ENCODE measurements at places on chromosomes 3 and 15.

- no peak for ATAC-seq
Measured at GRCh38 chr3:120858521-120858920, 49.5 kb upstream of the STXBP5L start.

GRCh38 chr3:173301647-173302046 is 95.9 kb upstream of the NLGN1 start:
- no peak for ATAC-seq

GRCh38 chr15:59166166-59166565 is 40.5 kb upstream of the LDHAL6B start:
- ATAC-seq, result no peak

DNA sequence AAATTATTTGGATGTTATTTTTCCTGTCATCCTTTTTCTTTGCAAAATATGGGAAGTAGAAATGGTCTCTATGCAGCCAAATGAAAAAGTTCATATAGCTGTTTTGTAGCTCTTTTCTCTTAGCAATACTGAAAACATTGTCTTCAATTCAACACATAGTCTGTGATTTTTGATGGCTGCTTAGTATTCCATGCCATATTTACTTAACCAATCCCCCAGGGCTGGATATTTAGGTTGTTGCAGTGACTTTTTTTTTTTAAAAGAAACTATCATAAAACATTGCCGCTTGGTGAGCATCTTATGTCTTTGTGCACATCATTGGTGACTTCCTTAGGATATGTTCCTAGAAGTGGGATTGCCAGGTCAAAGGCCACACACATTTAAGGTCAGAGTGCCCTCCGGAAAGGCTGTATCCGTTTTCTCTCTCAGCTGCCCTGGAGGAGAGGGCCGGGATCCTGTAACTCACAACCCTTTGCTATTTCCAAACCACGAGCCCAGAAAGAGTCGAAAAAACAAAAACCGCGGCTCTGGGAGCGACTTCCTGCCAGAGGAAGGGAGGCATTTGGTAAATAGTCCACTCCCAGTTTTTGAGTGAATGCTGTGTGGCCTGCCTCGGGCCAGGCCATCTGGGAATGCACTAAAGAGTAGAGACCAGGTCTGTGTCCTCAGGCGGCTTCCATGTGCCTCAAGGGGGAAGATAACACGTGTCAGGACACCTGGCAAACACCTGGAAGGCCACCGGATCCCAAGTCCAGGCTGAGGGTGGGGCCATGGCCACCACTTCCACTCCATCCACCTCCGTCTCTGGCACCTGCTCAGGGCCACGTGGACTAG is 41.9 kb downstream of the SMAD6 start:
- no peak for ATAC-seq

DNA sequence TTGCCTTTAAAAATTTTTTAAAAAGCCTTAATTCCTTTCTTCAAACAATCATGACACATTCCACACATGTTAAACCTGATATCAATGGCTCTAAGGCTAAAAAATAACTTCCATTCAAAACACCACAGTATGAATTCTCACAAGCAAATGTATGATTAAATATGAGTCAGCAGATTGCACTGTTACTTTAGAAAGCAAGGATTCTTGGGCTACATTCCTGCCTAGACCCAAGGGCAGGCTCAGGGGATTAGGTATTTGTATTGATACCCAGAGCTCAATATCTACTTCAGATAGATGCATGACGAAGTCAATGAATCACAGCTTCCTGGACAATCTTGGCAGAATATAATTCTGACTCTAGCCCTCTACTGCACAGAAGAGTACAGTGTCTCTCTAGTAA is 65.7 kb downstream of the RARB start:
- ATAC-seq, result no peak

DNA sequence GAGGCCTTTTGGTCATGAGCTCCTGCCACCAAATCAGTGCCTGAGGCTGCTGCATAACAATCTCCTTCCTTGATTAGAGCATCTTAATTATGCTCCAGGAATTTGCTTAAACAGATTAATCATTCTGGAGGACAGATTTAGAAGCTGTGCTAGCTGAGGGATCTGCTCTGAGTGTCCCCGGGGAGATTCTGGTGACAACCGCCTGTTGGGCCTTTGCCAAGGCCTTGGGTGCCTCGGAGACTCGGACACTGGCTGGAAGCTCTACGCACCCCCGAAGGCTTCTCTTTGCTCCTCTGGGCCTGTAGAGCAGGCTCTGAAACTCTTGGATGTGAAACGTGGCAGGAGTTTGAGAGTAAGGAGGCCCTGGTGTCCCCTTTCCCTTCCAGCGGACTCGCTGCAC is 264.1 kb downstream of the CD47 start:
- no peak for ATAC-seq

GRCh38 chr15:73602992-73603391 is 30.2 kb downstream of the NPTN start:
- no peak for ATAC-seq

GRCh38 chr3:124966521-124967445 is 32.2 kb upstream of the MUC13 start:
- ATAC-seq, result no peak

DNA sequence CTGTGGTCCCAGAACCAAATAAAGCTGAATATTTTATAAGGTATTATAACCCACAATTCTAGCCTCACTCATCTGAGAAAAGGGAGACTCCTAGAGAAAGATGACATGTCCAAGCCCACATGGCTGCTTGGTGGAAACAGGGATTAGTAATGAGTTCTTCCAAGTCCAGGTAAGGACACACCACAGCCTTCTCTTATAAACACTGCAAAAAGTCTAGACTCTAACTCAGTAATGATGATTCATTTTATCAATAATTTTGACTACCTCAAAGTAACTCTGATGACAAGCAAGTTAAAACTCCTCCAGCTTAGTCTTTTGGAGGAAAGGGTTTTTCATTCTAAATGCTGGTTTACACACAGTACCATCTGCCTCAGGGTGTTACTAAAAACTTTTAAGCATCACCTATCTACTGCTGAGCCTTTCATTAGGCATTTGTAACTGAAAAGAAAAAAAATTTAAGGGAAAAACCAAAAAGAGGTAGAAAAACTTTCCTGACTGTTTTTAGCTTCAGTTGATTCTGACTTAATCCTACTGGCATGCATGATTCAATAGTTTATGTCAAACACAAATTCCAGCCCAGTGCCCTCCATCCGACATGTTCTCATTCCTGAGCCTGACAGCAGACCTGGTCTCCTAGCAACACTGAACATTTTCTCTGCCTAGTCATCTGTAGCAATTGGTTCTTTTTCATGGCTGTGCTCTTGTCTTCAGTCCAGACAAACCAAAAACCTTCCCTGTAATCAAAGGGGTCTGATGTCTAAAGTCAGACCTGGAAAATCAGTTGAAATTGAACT is 43.9 kb downstream of the P3H2 start:
- no peak for ATAC-seq

- ATAC-seq, result no peak
Measured at GRCh38 chr3:160945336-160945735, 159.8 kb downstream of the B3GALNT1 start.

- no peak for ATAC-seq
Measured at GRCh38 chr15:61584410-61584809, 355.3 kb upstream of the RORA start.

DNA sequence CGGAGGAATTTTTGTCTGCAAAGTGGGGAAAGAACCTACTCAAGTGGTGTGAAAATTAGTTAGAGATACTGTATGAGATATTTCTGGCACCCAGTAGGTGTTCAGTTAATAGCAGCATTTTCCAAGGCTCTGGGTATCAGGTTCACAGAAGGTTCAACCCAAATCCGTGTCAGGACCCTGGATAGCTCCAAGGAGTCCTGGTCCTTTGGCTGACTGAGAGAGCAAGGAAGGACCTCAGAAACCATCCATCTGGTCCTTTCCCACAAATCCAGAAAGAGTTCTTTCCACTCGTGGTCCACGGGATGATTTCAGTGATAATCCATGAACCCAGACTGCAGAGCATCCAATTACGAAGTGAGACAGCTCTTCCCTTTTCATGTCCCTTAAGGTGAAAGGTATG is 51.4 kb downstream of the SLC6A11 start:
- ATAC-seq, result no peak

GRCh38 chr15:38349251-38349650 is 96.6 kb downstream of the SPRED1 start:
- ATAC-seq, result no peak

DNA sequence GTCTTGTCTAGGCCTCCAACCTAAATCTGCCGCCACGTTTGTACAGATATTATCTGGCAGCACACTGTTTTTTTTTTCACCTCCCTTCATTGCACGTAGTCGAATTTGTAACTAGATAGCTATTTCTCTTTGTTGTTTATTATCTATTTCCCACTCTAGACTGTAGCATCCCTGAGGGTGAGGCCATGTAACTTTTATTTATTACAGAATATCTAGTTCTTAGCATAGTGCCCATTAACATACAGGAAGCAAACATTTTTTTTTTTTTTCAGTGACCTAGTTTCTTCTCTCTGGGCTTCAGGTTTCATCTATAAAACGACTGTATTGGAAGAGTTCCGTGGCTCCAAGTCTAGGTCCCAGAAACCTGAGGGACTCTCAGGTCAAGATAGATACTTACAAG is 354.3 kb downstream of the FGF12 start:
- no peak for ATAC-seq

GRCh38 chr3:158074591-158074990 is 31.6 kb downstream of the SHOX2 start:
- no peak for ATAC-seq

- no peak for ATAC-seq
Measured at GRCh38 chr3:39096775-39097174, 10.7 kb downstream of the GORASP1 start.

- ATAC-seq, result no peak
Measured at GRCh38 chr15:95887666-95888390, 442.7 kb upstream of the NR2F2 start.

DNA sequence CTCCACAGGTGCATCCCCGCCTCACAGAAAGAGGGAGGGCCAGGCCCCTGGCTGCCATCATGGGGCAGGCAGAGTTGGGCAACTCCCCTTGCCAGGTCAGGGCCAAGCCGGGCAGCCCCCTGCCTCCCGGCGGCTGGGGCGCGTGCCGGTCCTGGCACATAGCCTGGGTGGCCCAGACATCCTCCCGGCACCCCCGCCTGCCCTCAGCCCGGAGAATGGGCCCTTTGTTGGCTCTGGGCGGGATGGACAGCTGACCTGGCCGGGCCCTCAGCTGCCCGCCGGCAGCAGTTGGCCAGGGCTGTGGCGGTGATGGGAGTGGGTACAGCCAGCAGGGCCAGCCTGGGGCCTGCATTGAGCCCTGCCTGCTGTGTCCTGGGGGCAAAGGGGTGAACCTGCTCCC is 16.5 kb downstream of the PLXNA1 start:
- no peak for ATAC-seq

DNA sequence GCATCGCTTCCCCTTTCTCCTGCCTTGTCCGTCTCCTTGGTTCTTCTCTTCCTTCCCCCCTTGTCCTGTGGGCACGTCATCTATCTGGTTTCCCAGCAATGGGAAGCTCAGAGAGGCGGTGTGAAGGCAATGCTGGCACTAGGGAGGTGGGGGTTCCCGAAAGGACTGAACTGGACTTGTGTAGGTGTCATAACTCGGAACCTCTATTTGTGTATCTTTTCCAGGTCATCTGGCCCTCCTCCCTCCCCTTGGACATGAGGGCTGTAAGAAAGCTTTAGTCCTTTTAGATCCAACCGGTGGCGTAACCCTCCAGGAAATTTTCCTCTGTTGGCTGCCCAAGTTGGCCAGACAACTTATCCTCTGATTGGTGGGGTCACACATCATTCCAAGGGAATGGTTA is 231.5 kb upstream of the TLE3 start:
- no peak for ATAC-seq

DNA sequence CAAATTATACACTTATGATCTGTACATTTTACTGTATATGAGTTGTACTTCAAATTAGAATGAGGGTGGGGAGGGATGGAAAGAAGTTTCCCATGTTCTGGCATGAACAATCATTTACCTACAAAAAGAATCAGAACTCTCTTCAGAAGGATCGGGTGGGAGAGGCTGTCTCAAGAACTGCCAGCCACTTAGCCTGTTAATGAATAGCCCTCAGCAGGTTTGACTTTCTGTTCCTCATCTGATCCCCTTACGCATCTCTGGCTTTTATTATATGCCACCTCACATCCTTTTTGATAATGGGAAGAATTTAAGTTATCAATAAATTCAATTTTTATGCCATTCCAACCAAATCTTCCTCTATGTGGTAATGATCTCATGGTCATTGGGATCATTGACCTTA is 168.3 kb upstream of the TGFBR2 start:
- peak; percentile 78 for ATAC-seq

GRCh38 chr3:32508711-32509110 is 6.1 kb upstream of the CMTM6 start:
- ATAC-seq, result no peak

DNA sequence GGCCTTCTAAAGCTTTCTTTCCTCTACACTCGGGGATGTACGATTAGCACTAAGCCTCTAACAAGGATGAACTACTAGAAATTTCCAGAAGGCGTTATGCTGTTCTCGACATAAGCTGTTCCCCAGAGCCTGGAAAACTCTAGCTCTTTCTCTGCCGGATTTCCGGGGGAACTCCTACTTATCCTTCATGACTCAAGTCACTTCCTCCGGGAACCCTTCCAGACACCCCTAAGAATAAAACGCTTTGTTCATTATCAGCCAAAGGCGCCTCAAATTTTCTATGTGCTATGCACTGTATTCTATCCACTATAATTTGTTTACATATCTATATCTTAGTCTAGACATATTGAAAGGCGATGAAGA is 455 bp upstream of the SNAP23 start:
- no peak for ATAC-seq

GRCh38 chr3:9721015-9721699 is 10.4 kb upstream of the BRPF1 start:
- peak; percentile 36 for ATAC-seq

GRCh38 chr3:187079090-187080022 is 59.9 kb downstream of the RPL39L start:
- ATAC-seq, result peak; percentile 41

- no peak for ATAC-seq
Measured at GRCh38 chr15:50218291-50218690, 36.3 kb downstream of the SLC27A2 start.

DNA sequence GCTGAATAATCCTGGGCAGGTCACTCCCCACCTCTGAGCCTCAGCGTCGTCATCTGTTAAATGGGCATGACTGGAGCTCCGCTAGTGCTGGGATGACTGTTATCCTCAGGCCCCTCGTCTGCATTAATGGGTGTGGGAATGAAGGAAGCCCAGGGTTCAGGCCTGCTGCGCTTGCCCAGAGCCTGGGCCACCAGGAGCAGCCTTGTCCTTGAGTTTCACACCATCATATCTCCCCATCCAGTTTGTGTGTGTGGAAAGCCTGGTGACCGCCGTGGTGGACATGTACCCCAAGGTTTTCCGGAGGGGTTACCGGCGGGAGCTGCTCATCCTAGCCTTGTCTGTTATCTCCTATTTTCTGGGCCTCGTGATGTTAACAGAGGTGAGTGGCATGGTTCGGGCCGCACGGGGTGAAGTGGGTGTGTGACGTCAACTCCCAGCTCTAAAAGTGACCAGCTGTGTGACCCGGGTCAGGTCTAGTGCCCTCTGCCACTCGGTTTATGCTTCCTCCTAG is 63.5 kb upstream of the SLC6A1 start:
- ATAC-seq, result no peak

- no peak for ATAC-seq
Measured at GRCh38 chr15:98830034-98830634, 177.5 kb downstream of the PGPEP1L start.

GRCh38 chr3:37935756-37936666 is 54.6 kb upstream of the VILL start:
- no peak for ATAC-seq

Measured in stimulated activated memory B cell treated with anti-CD40 and anti-IgM and Interleukin-4, amounts not matched to agents 10 μg/mL and 1 μg/mL and 100 μg/mL, for 72 hours (primary cell).